ENCODE measurements at places on chromosomes 5 and 9.

- no peak for DNase-seq
These were observed 35.6 kb downstream of the DAPK1 start for GRCh38 chr9:87533271-87533670.

GRCh38 chr5:32276173-32276853 lies 36.4 kb downstream of the MTMR12 start:
- DNase-seq: peak; percentile 16

GRCh38 chr9:89502038-89502601 lies 4.2 kb upstream of the SEMA4D start:
- no peak for DNase-seq

- DNase-seq: no peak
These were observed 42.3 kb downstream of the PRELID2 start for GRCh38 chr5:145792840-145793239.

- no peak for DNase-seq
These were observed 4.1 kb upstream of the C5orf63 start for GRCh38 chr5:127077366-127077765.

GRCh38 chr5:124301850-124302249 lies 444.6 kb downstream of the ZNF608 start:
- no peak for DNase-seq

DNA sequence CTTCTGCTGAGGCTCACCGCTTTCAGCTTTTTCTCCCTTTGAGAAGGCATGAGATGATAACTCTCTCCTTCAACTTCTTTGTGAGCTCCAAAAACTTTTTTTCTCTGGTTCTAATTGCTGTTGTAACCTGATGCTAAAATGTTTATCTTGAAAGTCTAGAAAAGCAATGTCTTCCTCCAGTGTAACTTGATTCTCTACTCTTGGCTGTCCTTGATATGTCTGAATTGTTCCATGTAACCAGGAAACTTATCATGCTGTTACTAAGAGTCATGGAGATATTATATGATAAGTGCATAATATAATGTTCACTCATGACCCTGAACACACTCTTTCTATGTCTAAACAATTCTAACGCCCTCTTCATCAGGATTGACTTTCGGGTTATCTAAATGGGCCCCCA lies 128.0 kb upstream of the ABCA1 start:
- DNase-seq: no peak

GRCh38 chr5:107917983-107918382 lies 247.2 kb upstream of the EFNA5 start:
- no peak for DNase-seq

GRCh38 chr5:39266442-39266841 lies 47.1 kb upstream of the FYB1 start:
- DNase-seq: no peak

DNA sequence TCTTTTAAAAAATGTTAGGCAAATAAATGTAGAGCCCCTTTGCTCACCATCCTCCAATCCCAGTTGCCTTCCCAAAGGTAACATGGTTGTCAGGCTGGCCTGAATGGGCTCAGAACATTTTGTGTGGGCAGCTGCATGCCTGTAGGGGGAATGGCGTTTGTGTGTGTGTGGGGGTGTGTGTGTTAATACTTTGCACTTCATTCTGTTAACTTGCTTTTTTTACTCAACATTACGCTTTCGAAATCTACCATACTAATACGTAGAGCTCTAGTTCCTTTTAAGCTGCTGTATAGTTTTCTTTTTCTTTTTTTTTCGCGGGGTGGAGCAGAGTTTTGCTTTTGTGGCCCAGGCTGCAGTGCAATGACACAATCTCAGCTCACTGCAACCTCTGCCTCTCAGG lies 14.0 kb downstream of the MYOZ3 start:
- DNase-seq: no peak

- no peak for DNase-seq
These were observed 723.1 kb upstream of the RIOK2 start for GRCh38 chr5:97906135-97906534.

DNA sequence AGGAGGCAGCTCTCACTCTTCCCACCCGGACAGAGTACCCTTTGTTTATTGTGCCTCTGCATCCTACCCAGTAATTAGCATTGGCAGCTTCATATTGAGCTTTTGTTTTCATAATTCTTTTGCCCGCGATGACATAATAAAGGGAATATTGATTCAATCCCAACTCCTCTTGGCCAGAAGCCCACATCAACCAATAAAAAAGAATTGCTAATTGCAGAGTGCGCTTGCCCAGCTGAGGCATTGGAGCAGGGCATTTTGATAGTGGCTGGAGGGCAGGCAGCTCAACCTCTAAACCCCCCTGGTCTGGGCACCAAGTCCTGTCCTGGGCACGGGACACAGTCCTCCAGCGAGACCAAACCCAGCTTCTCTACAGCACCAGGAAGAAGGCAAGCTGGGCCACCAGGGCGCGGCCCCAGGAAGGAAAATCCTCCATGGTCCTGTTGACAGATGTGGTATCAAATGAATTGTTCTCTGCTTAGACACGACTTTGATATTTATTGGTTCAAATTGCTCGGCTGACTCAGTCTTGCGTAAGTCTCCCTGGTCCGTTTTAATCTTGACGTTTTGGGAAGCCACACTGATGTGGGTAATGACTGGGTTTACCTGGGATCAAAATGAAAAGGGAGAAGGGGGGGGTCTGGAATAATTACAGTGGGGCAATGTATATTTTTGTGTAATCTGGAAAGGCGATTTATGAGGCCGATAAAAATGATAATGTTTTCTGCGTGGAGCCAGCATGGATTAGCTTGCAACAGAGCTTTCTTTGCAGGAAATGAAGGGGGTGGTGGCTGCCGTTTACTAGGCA lies 220.7 kb upstream of the MSX2 start:
- no peak for DNase-seq

- DNase-seq: no peak
These were observed 237.7 kb upstream of the MEF2C start for GRCh38 chr5:89120719-89121118.

- no peak for DNase-seq
These were observed 375.7 kb downstream of the IRX2 start for GRCh38 chr5:2375757-2376250.

- DNase-seq: no peak
These were observed 7.8 kb upstream of the KCNIP1 start for GRCh38 chr5:170495825-170496661.

DNA sequence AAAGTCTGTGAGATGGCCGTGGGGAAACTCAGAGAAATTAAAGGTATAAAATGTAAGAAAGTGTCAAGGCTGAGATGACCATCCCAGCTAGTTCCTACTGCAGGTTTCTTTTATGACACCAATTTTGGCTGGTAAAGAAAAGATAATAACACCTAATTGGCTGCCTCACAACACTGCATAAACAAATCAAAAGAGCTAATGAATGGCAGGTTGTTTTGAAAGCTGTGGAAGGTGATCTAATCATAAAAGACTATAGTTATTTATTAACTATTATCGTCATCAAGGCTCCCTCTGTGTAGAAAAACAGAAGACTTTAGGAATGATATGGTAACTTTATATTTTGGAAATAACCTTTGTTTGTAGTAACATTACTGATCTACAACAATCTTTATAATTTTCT lies 3.5 kb upstream of the SPINK5 start:
- no peak for DNase-seq

GRCh38 chr9:21709464-21710058 lies 92.9 kb upstream of the MTAP start:
- peak; percentile 74 for DNase-seq

DNA sequence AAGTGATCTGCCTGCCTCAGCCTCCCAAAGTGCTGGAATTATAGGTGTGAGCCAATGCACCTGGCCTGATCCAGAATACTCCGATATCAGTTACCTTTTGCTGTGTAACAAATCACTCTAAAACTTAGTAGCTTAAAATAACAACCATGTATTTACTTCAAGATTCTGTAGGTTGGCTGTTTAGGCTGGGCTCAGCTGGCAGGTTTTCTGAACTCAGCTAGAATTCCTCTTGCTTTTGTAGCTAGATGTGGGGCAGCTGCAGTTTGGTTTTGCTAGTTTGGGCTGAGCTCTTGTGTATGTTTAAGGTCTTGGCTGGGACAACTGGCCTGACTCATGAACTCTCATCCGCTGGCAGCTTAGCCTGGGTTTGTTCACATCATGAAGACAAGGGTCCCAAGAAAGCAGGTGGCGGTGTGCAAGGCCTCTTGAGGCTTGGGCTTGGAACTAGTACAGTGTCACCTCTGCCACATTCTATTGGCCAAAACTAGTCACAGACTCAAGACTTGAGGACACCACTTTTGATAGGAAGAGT lies 138.3 kb upstream of the SHB start:
- no peak for DNase-seq

GRCh38 chr9:8600914-8601680 lies 801.5 kb upstream of the DMAC1 start:
- DNase-seq: no peak

- no peak for DNase-seq
These were observed 68.5 kb downstream of the SECISBP2 start for GRCh38 chr9:89386797-89387196.

DNA sequence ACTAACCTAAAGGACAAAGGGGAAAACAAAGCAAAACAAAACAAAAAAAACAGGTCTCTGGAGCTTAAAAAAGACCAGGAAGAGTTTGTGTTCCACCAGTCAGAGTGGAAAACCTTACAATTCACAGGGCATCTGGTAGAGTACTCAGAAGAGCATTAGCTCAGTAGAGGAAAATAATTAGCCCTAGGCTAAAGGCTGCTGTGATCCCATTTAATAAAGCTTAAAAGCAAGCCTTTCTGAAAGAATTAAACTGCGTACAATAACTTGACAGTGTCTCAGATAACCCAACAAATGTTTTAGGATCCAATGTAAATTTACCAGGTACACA lies 7.3 kb downstream of the ECM2 start:
- DNase-seq: no peak

DNA sequence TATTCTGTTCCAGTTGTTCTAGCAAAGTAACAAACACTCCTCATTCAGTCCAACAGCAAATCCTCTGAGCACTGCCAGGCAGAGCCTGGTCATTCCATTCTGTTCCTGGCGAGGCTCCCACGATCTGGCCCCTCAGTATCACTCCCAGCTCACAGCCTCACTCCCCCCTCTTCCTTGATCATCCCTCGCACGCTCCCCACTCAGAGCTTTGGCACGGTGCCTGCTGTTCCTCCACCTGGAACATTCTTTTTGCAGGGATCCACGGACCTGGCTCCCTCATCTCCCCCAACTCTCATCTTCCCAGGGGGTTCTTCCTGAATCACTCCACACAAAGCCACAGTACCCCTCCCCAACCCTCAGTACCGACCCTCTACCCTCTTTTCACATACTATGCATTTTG lies 192.3 kb downstream of the ATPSCKMT start:
- DNase-seq: no peak

DNA sequence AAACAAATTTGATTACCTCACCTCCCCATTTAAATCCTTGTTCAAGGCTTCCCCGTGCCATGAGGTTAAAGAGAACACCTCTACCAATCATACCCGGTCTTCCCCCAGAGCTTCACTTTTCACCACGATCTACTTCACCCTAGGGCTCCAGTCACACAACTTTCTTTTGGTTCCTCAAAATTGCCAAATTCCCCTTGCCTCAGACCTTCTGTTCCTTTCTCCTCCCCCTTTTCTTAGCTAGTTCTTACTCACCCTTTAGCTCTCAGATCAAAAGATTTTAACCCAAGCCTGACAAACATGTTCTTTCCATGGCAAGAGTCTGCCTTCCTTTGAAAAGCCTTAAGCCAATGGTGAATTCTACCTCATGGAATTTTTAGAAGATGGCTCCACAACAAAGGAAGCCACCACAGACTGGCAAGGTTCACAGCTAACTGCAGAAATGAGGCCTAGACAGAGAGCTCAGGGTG lies 56.7 kb downstream of the MAPKAP1 start:
- DNase-seq: peak; percentile 44

DNA sequence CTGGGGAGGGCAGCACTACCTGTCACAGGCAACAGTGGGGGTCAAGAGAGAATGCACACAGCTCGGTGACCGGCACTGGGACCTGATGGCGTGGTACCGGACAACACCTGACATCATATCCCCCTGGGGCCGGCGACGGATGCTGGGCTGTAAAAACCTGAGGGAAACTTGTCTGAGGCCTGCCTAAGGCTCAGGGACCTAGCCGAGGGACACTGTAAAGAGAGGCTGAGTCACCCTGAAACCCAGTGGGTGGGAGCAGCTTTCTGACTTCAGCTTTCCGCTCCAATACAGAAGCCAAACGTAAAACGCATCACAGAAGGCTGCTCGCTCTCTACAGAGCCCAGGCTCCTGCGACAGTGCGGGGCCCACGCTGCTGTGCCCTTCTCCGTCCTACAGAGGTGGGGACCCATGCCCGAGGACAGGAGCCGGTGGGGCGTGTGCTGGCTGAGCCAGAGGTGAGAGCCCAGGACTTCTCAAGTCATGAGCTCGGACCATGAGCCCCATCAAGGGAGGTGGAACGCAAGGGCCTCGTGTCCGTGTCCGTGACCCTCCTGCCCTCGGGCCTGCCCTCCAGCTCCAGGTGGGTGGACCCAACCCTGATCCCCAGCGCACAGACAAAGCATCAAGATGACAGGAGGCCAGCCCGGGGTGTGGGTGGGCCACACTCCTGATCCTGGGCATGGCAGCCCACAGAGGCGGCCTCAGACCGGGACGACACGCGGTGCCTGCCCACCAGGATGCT lies 5.3 kb downstream of the RALGDS start:
- no peak for DNase-seq

DNA sequence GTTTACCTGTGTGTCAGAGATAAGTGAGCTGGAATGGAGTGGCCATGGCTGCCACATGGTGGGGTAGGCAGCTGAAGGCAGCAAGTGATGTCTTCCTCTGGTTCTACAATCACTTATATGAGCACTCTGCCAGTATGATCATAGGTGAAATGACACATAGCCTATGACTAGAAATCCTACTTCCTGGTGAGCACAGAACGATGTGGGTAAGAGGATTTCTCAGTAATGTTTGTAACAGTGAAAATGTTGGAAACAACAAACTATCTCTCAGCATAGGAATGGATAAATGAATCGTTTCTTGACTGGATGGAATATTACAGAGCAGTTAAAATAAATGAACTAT lies 187.0 kb upstream of the S1PR3 start:
- no peak for DNase-seq

- DNase-seq: no peak
These were observed 254.8 kb downstream of the ADGRV1 start for GRCh38 chr5:90813392-90813791.

DNA sequence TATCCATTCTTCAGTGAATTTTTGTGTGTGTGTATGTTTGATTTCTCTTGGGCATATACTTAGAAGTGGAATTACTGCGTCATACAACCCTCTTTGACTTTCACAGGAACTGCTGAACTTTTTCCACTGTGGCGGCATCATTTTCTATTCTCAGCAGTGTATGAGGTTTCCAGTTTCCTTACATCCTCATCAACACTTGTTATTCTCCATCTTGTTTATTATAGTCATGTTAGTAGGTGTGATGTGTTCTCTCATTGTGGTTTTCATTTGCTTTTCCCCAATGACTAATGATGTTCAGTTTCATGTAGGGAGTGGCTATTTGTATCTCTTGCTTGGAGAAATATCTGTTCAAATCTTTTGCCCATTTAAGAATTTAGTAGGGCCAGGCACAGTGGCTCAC lies 2.6 kb downstream of the ZNF79 start:
- no peak for DNase-seq

- no peak for DNase-seq
These were observed 65.8 kb downstream of the DOCK2 start for GRCh38 chr5:169702693-169703481.

- DNase-seq: no peak
These were observed 816.1 kb upstream of the C9orf72 start for GRCh38 chr9:28389411-28389810.

Data from RPMI8226 (cell line).